Anterior cingulate cortex (tissue), 58 donors: ENCODE measurements at places on chromosomes 1 and 21.

DNA sequence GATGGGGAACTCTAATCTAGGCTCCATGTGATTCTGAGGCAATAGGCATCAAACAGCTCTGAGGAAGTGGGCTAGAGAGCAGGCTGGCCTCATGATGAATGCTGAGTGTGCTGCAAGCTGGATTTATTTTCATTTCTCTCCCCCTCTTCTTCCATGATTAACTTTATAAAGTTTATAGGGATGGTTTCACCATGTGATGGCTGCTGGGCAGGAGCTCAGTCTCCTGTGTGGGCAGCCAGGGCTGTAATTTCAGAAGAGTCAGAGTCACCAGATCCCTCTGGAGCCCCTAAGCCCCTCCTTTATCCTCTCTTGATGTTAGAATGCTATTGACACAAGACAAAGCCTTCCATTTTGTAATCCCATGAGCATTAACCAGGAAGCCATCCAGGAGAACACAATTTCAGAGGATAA, 143.6 kb downstream of the CNIH3 start:
- DNase-seq = no peak

GRCh38 chr1:220824031-220824989, 37.6 kb downstream of the MTARC1 start:
- no peak for DNase-seq

- DNase-seq = no peak
Measured at GRCh38 chr1:27342391-27342777, 562 bp downstream of the SYTL1 start.

GRCh38 chr21:15494481-15494880, 235.3 kb upstream of the USP25 start:
- no peak for DNase-seq

DNA sequence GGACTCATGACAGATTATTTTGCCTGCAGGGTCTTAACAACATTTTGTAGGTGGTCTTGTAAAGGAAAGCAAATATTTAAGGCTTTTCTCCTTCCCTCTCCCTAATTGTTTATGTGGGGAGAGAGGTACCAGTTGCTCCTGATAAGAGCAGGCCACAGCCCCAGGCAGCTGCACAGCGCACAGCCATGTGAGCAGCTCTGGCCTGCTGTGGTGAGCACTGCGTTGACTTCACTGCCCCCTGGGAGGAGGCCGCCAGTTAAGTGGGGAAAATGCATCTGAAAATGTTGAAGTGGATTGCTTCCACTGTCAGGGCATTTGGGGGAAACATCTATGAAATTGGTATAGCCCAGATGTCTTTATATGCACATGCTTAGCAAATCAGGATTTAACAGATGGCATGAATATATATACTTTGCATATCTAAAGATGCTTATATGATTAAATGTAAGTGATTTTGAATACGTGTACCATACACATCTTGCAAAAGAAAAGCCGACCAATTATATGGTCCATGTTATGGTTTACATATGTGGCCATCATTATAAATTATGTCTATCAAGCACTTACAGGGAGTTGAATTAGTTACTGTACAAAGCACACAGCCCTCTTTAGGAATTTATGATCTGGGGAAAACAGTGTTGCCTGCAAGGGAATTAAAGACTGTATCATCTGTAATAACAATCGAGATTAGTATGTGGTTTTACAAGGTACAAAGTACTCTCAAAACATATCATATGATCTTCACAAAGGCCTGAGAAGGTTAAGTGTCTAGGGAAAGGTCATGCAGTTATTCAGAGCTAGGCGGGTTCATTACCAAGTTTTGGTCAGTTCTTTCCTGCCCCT, 132.1 kb downstream of the RHOU start:
- peak; percentile 33 for DNase-seq

- no peak for DNase-seq
Measured at GRCh38 chr21:44423941-44424607, 31.2 kb upstream of the LRRC3 start.

GRCh38 chr1:200238311-200238710, 171.5 kb downstream of the ZNF281 start:
- DNase-seq = no peak

GRCh38 chr1:158830904-158831507, at the start of gene MNDA:
TSS of gene MNDA (plus strand) at chr1:158831351. CDS start at chr1:158842154, 10,803 bp downstream.
- DNase-seq = no peak

GRCh38 chr1:51612447-51612961, 4.4 kb upstream of the OSBPL9 start:
- DNase-seq = no peak

- DNase-seq = no peak
Measured at GRCh38 chr1:4595341-4596225, 58.8 kb upstream of the AJAP1 start.

GRCh38 chr1:211372463-211372862, 45.8 kb downstream of the TRAF5 start:
- DNase-seq = no peak

GRCh38 chr1:202129453-202130296, 7.0 kb downstream of the GPR37L1 start:
- DNase-seq = peak; percentile 75

- no peak for DNase-seq
Measured at GRCh38 chr1:41864471-41865040, 54.2 kb downstream of the HIVEP3 start.

DNA sequence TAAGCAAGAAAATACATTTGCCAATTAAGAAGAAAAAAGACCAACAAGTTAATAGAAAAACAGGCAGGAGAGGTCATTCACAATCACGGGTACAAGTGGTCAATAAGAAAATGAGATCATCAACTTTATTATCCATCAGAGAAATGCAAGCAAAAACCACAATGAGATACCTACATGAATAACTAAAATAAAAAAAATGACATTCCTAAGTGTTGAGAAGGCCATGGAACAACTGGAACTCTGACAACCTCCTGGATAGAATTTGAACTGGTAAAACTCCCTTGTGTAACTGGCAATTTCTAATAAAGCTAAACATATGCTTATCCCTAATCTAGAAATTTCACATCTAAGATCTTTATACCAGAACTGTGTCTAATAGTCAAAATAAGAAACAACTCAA, 135.4 kb upstream of the BACE2 start:
- no peak for DNase-seq

DNA sequence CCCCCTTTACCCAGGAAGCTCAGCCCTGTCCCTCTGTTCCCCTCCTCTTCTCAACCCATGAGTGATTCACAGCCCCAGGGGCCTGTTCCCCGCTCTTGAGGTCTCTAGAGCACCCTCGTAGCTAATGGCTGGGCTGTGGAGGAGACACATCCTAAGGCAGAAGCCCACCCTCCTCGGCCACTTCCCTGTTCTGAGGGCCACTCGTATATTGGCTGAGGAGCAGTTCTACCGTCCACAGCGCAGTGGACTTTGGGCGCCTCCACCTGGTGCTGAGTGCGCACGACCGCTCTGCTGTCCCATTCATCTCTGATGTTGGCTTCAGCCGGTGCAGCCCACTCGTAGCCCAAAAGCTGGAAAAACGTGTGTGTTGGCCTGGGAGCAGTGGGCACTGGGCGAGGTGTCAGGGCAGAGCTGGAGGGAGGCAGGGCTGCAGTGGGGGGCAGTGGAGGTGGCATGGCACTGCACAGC, 24.5 kb upstream of the PKP1 start:
- DNase-seq = no peak

DNA sequence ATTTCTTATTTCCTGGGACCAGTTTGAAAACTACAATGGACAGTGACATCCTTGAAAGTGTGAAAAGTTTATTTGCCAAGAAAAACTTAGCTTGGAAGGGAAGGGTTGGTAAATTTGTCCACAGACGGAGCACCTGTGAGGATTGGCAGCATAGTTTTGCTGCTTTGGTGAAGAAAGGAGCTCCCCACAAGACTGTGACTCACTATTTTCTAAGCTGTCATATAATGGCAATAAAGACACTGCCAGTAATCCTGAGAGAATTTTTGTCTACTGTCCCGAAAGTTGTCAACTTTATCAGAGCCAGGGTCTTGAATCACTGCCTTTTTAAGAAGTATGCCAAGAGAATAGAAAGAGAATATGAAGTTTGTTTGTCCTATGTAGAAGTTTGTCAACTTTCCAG, 230.8 kb downstream of the NEGR1 start:
- DNase-seq = no peak

- DNase-seq = no peak
Measured at GRCh38 chr1:174217787-174218574, 58.7 kb downstream of the RABGAP1L start.

- DNase-seq = no peak
Measured at GRCh38 chr1:50742523-50742922, 217.5 kb downstream of the FAF1 start.

DNA sequence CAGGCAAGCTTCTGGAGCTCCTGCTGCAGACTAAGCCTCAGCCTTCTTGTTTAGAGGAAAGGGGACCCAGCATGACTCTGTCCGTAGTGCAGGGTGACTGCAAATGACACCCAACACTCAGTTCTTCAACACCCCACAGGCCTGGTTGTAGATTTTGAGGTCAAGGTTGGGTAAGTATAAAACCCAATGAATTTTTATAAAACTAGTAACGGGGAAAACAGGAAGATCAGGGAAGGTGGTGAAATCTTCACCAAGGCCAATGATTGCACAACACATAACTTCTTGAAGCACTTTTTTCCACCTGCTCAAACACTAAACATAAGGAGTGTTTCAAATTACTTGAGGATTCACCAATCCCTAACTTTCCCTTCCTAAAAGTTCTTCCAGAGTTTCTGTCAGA, 89.4 kb upstream of the JAK1 start:
- no peak for DNase-seq

DNA sequence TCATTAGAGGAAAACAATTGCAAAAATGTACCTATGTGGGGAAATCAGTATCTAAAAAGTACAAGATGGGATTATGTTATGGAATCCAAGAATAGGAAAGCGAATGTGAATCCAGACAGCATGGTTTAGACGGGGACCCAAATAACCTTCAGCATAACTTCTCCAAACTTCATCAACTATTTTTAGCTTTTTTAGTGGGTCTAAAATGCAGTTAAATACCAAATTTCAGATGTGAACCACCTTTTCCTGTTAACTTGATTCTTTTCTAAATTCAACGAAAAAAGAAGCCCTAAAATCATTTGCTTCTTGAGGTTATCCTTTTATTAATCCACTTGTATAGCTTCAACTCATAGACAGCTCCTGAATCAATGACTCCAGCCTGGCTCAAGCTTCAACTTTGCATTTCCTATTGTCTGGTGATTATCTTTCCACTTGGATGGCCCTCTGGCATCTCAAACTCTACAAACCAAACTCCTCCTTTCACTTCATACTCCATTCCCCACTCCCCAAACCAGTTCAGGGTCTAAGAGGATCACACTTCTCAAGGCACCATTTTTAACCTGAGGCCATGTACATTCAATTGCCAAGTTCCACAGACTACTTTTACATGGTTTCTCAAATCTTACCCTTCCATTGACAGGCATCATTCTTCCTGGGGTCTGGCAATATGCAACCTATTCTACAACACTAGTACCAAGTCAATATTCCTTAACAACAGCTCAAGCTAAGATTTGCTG, 7.4 kb downstream of the ERRFI1 start:
- DNase-seq = no peak

DNA sequence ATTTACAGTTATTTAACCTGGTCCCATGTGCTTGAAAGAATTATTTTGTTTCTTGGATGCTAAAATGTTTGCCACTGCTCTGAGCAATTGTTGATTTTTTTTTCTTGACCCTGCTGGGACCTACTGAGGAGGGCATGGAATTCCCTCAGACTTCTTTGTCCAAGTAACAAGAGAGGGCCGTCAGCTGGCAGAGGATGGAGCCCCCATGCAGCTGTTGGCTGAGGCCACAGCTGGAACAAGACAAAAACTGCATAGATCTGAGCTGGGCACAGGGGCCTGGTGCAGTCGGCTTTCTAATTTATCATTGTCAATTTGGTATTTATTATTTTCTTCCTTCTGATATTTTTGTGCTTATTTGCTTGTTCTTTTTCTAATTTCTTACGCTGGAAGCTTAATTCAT, 39.6 kb upstream of the ABCG1 start:
- peak; percentile 32 for DNase-seq

DNA sequence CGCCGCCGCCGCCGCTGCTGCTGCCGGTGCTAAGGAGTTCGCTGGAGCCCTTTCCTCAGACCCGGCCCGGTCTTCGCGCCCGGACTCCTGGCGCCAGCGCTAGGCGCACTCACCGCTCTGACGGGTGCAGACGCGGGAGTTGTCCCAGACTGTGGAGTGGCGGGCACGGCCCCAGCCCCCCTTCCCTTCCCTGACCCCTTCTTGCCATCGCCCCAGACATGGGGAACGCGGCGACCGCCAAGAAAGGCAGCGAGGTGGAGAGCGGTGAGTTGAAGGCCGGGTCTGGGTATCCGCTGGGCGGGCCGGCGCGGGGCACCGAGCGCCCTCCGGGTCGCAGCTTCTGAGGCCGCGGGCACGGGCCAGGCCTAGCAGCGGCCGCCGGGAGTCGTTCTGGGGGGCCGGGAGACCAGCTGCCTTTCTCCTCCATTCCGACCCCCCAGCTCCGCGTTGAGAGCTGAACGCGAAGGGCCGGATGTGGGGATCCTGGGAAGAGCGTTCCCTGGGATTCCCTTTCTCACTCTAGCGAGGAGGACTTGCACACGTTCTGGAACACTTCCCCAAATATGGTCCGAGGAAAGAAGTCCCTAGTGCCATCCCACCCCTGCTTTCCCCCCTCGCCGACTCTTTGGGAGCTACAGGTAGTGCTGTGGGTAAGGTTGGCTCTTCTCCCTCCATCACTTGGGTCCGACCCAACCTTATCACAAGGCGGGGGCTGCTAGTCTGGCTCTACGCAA, 65.8 kb upstream of the PRKACB start:
- peak; percentile 57 for DNase-seq

GRCh38 chr1:51330331-51331201, at the start of gene TTC39A:
TSS of gene TTC39A (minus strand) at chr1:51330562. CDS start at chr1:51330477, 85 bp downstream.
- DNase-seq = no peak

GRCh38 chr1:29821605-29822004, 585.3 kb downstream of the PTPRU start:
- no peak for DNase-seq

DNA sequence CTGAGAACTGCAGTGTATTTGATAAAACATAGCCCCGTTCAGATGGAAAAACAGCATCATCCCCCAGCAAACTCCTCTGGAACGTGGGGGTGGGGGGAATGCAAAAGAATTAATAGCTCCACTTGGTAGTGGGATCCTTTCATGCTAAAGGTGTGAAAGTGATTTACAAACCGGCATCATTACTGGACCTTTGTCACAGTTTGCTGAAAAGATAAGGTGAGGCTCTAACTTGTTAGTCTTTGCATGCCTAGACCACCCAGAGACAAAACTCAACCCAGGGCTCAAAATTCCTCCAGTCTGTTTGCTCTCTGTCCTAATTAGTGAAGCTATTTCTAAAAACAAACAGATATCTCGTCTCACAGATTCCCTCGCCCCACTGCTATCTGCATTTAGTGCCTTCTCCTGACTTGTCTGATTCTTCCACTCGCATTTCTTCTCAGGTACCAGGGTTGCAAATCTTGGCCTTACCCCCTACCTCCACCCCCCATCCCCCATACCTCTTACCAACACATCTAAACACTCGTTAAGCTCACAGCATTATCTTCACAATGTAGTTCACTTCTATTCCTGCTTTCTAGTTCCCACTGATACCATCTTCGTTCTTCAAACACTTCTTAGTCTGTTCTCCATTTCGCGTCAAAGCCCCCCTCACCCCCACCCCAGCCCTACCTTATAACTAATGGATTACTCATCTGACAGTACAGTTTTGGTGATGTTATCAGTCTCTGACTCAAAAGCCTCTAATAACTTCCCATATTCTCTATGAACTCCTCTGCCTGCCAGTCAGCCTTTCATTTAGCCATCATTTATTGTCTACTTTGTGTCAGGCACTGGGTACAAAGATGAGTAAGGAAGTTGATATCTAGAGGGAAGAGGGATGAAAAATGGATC, 11.8 kb downstream of the IER5 start:
- DNase-seq = no peak
